ENCODE measurements at places on chromosomes 3 and 15. TPM values are rescaled to one million over a fixed set of nuclear protein-coding genes. Genes with fewer than 3 reads are reported as not detected.

DNA sequence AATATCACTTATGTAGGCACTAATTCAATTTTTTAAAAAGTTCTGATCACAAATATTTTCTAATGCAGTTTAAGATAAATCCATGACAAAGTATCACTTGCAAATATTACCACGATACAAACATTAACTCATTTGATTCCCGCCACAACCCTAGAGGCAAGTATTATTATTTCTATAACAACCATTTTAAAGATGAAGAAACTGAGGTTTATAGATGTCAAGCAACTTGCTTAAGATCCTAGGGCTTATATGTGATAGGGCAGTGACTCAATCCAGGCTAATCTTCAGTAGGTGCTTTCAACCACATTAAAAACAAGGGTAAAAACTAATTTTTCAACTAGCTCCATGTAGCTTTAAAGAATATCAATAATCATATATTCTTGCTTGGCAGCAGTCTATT lies 1.7 kb downstream of the DYNC1LI1 start:
- H3K27ac ChIP-seq, result no peak overlapping the region
- H3K4me3 ChIP-seq, result peak overlapping the region; percentile 93
- no peak for DNase-seq
- no peaks in the 10 kb centered on the region for H3K27me3 ChIP-seq
- peaks cover 5% of the 10 kb centered on the region for H3K36me3 ChIP-seq
- peaks cover 19% of the 10 kb centered on the region for H3K4me1 ChIP-seq

DNA sequence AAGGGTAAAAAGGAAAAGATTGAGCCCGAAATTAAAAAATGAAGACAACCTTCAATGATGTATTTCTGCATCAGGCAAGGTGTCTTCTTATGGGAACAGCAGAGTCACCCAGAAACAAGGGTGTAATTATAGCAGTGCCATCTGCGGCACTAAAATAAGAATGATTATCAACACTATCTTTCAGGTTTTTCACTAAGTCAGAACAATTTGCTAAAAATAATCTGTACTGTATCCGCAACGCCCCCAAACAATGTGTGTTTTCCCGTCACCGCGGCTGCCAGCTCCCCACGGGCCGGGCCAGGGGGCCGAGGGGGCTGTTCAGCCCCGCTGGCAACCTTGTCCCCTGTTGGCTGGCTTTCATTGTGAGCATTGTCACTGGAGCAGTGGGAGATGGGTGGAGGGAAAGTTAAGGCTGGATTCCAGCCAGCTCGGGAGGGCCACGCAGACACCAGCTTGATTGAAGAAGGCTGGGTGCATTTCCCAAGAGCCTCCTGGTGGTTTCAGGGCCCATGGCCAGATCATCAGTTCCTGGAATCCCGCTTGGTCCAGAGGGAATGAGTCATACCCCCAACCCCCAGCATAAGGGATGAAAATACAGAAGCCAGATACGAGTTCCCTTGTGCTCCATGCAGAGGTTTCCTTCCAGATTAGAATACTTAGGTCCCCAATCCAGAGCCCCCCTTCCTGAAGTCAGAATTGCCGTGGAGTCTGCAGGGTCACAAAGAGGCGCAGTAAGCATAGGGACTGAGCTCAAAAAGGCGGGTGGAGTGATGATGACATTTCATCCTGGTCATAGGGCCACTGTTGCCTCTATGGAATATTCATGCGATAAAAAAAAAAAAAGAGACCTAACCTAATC lies 90.2 kb upstream of the KLF13 start:
- no peak overlapping the region for H3K4me3 ChIP-seq
- no peaks in the 10 kb centered on the region for H3K36me3 ChIP-seq
- peaks cover 6% of the 10 kb centered on the region for H3K4me1 ChIP-seq
- no peaks in the 10 kb centered on the region for H3K27me3 ChIP-seq

DNA sequence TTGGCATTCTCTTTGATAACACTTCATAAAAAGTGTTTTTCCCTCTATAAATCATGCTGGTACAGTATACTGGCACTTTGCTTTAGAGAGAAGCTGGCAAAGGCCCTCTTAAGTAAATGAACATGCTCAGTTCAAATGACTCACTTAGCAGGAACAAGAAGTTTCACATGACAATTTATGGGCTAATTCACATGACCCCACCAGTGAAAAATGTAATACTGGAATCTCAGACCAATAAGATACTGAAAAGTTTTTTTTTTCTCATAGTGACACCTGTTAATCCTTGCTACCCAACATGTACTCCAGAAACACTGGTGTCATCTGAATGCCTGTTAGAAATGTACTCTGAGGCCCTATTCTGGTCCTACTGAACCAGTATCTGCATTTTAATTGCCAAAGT lies 13.9 kb downstream of the BTBD1 start:
- no peak for DNase-seq
- no peaks in the 10 kb centered on the region for H3K4me1 ChIP-seq
- H3K36me3 ChIP-seq, result peaks cover 5% of the 10 kb centered on the region
- H3K27ac ChIP-seq, result no peak overlapping the region
- no peak overlapping the region for H3K4me3 ChIP-seq
- no peaks in the 10 kb centered on the region for H3K27me3 ChIP-seq

GJD2 gene
- not detected for total RNA-seq

All from neural progenitor cell (in vitro differentiated cells).